ENCODE measurements at places on chromosomes 3 and 15. TPM values are rescaled to one million over a fixed set of nuclear protein-coding genes. Genes with fewer than 3 reads are reported as not detected.

GOLGA8R gene
- total RNA-seq = 28.2 TPM

SMCO1 gene
- not detected for total RNA-seq

IQCF5 gene
- total RNA-seq = not detected

HRH1 gene
- 0.45 TPM for total RNA-seq

WDR49 gene
- total RNA-seq = 0.33 TPM

UROC1 gene
- not detected for total RNA-seq

GRCh38 chr3:151197981-151198767 is 4.8 kb downstream of the GPR171 start:
- peaks cover 30% of the 10 kb centered on the region for H3K4me1 ChIP-seq
- H3K27ac ChIP-seq = peak overlapping the region; percentile 95
- no peaks in the 10 kb centered on the region for H3K27me3 ChIP-seq
- H3K4me3 ChIP-seq = peak overlapping the region; percentile 88
- DNase-seq = no peak

- H3K4me3 ChIP-seq = no peak overlapping the region
- H3K27me3 ChIP-seq = no peaks in the 10 kb centered on the region
- no peak overlapping the region for H3K27ac ChIP-seq
- H3K36me3 ChIP-seq = no peaks in the 10 kb centered on the region
- H3K4me1 ChIP-seq = no peaks in the 10 kb centered on the region
Measured at GRCh38 chr3:180246688-180247195, 210.0 kb upstream of the PEX5L start.

- peaks cover 28% of the 10 kb centered on the region for H3K4me1 ChIP-seq
- no peak overlapping the region for H3K4me3 ChIP-seq
- no peak for DNase-seq
- no peak overlapping the region for H3K27ac ChIP-seq
- no peaks in the 10 kb centered on the region for H3K27me3 ChIP-seq
Measured at GRCh38 chr3:101377209-101377608, 56.8 kb upstream of the IMPG2 start.

- peaks cover 5% of the 10 kb centered on the region for H3K27me3 ChIP-seq
- no peak overlapping the region for H3K4me3 ChIP-seq
- no peak overlapping the region for H3K27ac ChIP-seq
- no peaks in the 10 kb centered on the region for H3K4me1 ChIP-seq
- H3K36me3 ChIP-seq = no peaks in the 10 kb centered on the region
- DNase-seq = no peak
Measured at GRCh38 chr15:32936283-32936918, 218.6 kb downstream of the GREM1 start.

DNA sequence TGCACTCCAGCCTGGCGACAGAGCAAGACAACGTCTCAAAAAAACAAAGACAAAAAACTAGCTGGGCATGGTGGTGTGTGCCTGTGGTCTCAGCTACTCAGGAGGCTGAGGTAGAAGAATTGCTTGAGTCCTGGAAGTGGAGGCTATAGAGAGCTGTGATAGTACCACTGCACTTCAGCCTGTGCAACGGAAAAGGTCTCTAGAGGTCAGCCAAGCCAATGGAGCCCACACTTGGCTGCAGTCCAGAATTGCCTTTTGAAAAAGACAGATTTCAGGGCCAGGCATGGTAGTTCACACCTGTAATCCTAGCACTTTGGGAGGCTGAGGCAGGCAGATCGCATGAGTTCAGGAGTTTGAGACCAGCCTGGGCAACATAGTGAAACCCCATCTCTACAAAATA is 8.4 kb upstream of the RBPMS2 start:
- peaks cover 6% of the 10 kb centered on the region for H3K4me1 ChIP-seq
- no peaks in the 10 kb centered on the region for H3K36me3 ChIP-seq
- no peak overlapping the region for H3K4me3 ChIP-seq
- no peak for DNase-seq

DNA sequence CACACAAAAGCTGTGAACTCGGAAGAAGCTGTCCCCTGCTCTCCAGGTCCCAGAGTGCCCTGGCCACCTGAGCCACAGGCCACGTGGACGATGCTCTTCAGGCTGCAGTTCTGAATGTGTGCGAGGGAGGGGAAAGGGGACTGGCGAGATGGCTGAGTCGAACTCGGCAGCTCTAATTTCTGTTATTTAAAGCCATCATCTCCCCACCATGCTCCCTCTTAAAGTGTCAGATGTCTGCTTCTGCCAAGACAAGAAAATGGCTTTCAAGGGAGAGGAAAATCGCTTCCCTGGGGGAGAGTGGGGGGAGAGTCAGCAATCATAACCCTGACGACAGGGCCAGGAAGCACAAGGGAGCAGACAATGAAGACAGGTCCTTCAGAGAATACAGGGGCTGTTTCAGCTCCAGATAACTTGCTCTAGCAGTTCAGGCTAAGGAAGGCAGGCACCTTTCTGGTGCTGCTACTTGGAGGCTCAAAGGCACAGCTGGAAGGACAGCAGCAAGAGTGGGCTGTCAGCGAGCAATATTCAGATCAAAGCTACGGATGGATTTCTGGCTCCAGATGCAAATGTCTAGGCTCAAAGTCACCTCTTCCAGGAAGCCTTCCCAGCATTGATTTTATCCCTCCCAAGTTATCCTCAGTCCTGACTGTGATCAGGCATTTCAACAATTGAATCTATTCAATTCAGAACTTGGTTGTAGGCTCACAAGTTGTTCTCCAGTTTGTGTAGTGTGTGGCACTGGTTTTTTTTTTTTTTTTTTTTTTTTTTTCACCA is 15.5 kb upstream of the CCDC33 start:
- H3K4me3 ChIP-seq = no peak overlapping the region
- no peak for DNase-seq
- peaks cover 28% of the 10 kb centered on the region for H3K27me3 ChIP-seq

DNA sequence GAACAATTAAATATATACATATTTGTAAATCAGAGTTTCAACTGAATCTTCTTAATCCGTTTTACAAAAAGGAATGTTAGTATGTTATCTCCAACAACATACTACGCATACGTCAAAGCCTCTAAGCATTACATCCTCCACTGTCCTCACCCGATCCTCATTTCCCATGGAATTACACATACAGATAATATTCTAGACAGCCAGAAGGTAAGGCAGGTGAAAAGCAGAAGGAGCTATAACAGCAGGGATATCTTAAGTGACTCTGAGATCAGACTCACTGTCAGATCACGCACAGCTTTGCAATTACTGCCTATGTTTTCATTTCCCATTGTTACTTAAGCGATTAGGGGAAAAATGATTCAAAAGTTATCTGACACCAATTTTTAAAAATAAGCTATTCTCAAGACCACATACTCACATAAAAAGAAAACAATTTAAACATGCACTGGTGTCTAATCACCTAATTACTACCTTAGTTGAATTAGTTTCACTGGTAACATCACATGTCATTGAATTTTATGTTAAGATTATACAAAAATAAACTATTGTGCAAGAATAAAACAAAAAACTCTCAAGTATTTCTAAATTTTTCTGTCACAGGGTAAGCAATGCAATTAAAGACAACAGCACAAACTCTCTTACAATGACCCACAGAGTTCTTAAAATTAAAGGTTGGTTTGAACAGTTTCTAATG is 92.8 kb downstream of the TBL1XR1 start:
- no peak overlapping the region for H3K4me3 ChIP-seq
- H3K36me3 ChIP-seq = peaks cover 21% of the 10 kb centered on the region
- H3K27ac ChIP-seq = no peak overlapping the region
- DNase-seq = no peak
- no peaks in the 10 kb centered on the region for H3K27me3 ChIP-seq
- H3K4me1 ChIP-seq = peaks cover 21% of the 10 kb centered on the region

DNA sequence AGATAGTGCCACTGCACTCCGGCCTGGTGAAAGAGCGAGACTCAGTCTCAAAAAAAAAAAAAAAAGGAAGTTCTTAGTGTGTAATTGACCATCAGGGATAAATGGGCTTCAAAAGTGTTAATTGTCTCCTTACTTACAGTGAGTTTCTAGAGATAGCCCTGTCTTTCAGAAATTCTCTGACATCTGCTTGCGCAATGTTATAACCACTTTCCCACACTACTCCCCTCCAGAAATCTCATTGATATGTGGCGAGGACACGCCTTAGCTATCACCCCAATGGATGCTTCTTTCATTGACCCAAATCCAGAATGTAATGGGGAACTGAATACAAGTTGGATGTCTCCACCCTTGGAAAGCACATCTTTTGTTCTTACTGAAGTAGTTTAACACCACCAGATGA is 70.9 kb downstream of the GMPS start:
- H3K27me3 ChIP-seq = no peaks in the 10 kb centered on the region
- H3K27ac ChIP-seq = no peak overlapping the region
- H3K36me3 ChIP-seq = peaks cover 30% of the 10 kb centered on the region
- DNase-seq = no peak

Data from activated naive CD8-positive, alpha-beta T cell treated with anti-CD3 and anti-CD28 coated beads, Interleukin-2, amount 10 ng/mL, durations not matched to agents 7 days and 5 days (primary cell).